ENCODE measurements at places on chromosomes 3 and 15.

DNA sequence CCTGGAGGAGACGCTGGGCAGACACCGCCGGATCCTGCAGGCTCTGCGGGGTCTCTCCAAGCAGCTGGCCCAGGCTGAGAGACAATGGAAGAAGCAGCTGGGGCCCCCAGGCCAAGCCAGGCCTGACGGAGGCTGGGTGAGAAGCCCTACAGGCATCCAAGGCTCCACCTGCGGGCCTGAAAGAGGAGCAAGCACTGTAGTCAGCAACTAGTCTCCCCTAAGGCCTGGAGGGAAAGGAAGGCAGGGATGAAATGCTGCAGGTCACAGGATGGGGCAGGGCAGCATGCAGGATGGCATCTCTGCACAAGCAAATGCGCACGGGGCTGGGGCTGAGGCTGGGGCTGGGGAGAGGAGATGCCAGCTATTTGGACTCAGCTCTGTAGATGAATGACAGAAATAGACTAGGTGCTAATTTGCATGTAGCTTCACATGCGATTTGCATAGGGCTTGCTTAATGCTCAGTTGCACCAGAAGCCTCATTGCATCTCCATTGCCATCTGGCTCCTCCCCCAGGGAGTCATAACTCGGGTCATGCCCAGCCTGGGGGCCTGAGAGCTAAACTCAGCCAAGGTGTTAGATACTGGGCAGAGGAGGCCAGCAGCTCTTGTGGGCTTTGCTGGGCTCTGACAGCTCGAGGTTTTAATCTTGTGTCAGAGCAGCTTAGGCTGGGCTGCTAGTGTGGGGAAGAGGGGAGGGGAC, 5.2 kb upstream of the CPLX3 start:
- no peak for DNase-seq

GRCh38 chr3:18880691-18881090, 267.6 kb upstream of the KCNH8 start:
- no peak for DNase-seq

DNA sequence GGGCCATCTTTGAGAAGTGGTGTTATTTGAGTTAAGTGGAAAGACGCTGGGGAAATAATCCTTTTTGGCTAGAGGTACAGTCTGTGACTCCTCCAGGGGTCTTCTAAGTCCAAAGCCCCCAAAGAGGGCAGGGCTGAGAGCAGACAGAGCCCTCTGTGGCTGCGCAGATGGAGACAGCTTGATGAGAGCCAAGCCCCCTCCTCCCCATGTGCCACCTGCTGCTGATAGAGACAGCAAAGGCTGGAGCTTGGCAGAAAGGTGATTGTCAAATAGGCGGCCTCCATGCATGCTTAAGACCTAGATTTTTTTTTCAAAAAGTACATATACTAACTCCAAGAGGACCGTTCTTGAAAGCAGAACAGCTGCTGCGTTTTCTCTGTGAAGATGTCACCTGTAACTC, 72.4 kb downstream of the CRYGS start:
- no peak for DNase-seq

DNA sequence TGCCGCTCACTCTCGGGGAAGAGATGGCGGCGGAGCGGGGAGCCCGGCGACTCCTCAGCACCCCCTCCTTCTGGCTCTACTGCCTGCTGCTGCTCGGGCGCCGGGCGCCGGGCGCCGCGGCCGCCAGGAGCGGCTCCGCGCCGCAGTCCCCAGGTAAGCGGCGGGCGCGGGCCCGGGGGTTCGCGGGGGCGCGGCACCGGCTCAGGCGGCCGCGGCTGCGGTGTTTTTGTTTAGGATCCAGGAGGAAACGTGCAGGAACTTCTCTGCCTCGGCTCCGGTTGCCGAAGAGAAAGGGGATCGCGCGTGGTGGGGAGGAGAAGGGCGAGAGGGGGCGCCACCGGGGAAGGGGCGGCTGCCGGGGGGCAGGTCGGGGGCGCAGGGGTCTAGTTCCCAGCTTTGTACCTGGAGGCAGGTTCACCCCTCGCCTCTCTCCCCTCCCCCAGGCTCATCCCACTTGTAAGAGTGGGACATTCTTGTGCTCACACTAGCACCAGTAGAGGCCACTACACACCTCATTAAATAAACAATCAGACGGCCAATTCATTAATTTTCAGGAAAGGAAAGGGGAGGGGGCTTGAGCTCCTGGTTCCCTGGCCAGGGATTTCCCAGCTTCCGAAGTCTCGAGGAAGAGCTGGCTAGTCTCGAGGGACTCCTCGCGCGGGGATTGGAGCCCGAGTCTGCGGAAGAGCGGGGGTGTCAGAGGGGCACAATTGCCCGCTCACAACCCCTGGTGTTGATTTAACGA, 562 bp downstream of the NEO1 start:
- DNase-seq = peak; percentile 69

DNA sequence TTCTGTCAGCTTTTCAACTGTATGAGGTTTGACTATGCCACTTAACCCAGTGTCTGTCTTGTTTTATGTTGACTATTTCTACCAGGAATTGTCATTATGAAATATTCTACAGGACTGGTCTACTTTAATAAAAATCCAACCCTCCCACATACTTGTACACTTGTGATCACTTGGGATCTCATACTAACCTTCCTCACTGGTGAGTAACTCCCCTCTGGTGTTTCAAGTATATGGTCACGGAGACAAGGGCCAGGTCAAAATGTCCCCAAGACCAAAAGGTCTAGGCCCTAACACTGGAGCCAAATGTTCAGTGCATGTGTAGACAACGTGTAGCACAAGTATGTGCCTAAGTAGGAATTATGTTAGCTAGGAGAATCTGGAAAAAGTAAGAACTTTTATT, 122.7 kb upstream of the TJP1 start:
- no peak for DNase-seq

DNA sequence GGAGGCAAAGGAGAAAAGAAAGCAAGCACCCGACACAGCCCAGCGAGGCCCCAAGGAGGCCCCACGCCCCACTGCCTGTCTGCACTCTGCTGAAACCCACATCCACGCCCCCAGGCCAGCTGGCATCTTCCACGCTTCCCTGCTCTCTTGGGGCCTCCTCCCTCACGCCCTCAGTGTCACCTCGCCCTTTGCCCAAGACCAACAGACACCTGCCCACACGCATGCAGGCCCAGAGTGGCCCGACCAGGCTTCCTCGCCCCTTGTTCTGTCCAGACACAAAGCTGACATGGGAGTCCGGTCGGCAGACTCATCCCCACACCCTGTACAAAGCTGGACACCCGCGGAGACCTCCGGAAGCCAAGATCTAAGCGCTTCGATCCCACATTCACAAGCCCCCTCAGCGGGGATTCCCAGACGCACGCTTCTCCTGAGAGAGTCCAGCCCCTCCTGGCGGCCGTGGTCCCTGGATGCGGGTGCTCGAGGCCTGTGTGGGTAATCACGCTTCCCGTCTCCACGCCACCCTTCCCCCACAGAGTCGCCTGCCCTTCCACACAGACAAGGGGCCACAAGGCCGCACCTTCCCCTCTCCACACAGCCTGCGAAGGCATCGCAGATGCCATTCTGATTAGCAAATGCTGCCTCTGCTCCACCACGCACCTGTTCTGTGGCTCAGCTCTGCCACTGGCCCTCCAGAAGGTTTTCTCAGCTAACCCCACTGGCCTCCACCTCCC, 176.6 kb downstream of the XXYLT1 start:
- DNase-seq = no peak

DNA sequence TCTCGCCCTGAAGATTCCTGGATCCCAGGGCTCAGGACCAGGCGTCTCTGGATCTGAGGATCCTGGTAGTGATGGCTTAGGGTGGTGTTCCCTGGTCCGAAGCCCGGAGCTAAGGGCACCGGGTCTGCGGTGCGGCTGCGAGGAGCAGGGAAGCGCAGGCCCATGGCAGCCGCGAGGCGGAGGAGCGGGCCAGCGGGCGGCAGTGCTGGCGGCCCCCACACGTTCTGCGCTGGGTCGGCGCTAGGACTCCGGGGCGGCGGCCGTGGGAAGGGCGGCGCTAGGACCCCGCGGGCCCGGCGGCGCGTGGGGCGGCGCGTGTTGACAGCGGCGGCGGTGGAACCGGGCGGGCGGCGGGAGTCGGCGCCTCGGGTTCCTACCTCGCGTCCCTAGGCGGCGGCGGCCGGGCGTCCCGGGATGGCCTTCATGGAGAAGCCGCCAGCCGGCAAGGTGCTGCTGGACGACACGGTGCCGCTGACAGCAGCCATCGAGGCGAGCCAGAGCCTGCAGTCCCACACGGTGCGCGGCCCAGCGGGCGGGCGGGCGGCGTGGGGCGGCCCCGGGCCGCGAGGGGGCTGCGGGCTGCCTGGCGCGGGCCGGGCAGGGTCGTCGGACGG, at the start of gene PXK:
Gene PXK, plus strand, starts transcription at position 318 of the 614 bp plus-strand sequence. Its CDS starts 97 bp downstream, at position 415.
- peak; percentile 93 for DNase-seq
